ENCODE measurements at places on chromosomes 2 and 18.

DNA sequence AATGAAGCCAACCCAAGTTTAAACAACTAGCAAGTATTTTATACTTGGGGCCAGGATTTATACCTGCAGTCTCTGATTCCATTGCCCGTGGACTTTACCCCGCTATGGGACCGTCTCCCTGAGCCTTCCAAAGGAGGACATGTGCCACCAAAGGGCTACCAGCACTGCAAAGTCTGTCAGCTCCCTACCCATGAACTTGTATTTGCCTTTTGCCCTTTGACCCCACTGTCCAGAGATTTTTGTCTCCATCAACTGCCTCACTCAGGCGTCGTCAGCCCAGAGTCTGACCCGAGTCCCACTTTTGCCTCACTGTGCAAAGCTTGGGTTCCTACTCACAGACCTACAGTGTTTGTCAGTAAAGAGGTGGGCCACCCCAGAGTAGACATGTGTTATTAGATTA lies 40.6 kb downstream of the B3GNT2 start:
- no peak for DNase-seq

DNA sequence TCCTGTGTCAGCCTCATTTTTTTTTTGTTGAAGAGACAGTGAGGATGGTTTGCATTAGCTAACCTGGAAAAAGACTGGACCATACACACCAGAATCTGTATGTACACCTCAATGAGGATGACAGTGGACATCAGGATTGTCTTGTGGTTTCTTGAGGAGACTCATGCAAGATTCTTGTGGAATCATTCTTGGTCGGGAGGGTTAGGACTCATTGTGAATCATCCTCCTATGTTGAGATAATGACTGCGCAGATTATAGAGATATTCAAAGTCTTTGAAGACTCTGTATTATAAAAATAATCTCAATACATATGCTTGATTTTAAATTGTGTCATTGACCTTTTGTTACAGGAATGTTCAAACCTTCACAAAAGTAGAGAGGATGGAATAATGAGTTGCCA lies 49.1 kb upstream of the DOCK10 start:
- DNase-seq = peak; percentile 80

- no peak for DNase-seq
These were observed 11.6 kb downstream of the KLHL14 start for GRCh38 chr18:32761231-32761630.

DNA sequence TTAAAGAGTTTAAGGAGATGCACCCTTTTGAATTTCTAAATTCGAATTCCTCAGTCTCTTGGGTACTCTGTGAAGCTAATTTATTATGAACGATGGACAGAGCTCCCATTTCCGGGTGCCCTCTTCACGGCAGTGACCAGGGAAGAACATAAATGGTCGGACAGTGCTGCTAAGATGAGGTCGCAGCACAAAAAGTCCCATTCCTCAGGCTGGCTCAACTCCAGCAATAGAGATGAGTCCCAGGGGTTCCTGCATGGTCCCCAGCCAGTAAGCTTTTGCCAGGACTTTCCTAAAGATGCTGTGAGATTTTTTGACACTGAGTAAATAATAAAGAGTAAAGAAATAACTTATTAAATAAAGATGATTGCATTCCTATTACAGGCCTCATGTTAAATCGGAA lies 43.0 kb upstream of the STK39 start:
- no peak for DNase-seq

- DNase-seq = no peak
These were observed 108.6 kb downstream of the EHBP1 start for GRCh38 chr2:62814123-62814522.

DNA sequence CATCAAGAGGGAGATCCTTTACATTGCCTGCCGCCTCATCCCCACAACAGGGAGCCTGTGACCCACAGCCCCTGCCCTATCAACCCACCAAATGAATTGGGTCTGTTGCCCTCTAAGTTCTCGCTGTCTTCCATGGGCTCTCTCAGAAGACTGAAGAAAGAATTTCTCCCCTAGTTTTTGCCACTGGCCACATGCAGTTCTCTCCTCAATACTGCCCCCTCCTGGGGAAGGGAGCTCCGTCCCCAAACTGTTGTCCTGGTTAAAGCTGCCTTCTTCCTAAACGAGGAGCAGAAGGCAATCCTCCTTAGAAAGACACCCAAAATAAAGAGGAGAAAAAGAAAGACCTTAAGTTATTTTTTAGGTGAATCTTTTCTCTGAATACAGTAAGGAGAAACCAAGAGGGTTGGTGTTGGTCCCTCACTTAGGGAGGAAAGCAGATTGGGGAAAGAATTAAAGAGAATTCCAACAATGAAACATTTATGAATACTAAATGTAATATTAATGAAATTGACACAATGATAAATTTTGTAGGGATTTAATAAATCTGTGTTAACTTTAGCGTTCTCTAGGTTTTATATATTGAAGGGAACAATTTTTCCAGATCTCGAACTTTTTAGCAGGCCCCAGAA lies 31.1 kb upstream of the SATB2 start:
- DNase-seq = peak; percentile 26

DNA sequence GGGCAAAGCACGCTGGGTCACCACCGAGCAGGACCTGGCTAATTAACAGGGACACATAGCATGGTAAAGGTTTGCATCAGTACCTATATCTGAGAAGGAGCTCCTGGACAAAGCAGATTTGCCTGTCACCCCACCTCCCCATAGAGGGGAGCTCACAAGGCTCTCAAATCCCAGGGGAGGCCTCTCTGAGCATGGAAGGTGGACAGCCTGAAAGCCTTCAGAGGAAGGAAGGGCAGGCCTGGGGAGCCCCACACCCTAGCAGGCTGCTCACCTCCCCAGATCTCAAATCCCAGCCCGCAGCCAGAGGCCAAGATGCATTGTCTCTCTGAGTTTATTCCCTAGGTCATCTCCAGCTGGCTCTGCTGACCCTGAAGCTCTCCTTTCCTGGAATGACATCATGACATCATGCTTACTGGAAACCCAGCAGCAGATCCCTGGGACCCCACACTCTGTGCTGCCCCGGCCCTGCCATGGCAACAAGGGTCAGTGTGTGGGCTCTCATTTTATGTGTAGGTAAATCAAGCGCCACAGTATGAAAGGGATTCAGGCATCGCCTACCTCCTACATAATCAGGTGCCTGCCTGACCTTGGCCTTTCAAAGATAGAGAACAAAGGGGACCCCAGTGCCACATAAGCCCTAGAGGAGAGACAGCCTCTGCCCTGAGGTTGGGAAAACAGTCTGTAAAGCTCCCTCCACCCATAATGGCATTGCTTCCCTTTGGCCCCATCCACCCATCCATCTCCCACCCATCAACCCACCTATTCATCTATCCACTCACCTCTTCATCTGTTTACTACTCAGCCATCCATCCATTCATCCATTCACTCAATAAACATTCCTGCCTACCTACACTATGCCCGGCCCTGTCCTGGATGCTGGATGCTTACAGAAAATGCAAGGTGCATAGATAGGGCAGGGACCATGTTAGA lies 15.7 kb upstream of the TEX51 start:
- no peak for DNase-seq

- no peak for DNase-seq
These were observed 32.6 kb upstream of the LPIN1 start for GRCh38 chr2:11713815-11714214.

- DNase-seq = no peak
These were observed 113.5 kb downstream of the NDUFA10 start for GRCh38 chr2:239911641-239912071.

- no peak for DNase-seq
These were observed 79.0 kb upstream of the CABLES1 start for GRCh38 chr18:23056315-23056714.

GRCh38 chr2:133109772-133110171 lies 439.8 kb upstream of the LYPD1 start:
- no peak for DNase-seq

- no peak for DNase-seq
These were observed 31.9 kb downstream of the TFCP2L1 start for GRCh38 chr2:121253021-121253673.

DNA sequence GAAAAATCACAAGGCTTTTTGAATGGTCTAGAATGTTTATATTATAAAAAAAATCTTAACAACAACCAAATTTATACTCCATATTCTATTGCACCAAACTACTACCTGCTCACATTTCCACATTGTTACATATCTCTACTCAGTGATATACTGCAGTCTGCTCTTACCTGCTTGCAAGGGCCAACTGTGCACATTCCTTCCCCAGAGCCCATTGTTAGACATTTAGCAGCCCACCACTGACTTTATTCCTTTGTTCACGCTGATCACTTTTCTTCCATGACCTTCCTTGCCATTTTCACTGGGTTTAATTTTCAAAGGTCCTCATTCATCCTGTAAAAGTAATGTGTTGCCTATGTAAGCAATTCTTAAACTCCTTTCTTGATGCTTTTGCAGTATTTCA lies 109.7 kb upstream of the KCNJ3 start:
- no peak for DNase-seq

GRCh38 chr2:76953733-76954347 lies 568.3 kb downstream of the LRRTM4 start:
- DNase-seq = peak; percentile 1

- DNase-seq = no peak
These were observed 676 bp downstream of the KLHL23 start for GRCh38 chr2:169734169-169734847.

DNA sequence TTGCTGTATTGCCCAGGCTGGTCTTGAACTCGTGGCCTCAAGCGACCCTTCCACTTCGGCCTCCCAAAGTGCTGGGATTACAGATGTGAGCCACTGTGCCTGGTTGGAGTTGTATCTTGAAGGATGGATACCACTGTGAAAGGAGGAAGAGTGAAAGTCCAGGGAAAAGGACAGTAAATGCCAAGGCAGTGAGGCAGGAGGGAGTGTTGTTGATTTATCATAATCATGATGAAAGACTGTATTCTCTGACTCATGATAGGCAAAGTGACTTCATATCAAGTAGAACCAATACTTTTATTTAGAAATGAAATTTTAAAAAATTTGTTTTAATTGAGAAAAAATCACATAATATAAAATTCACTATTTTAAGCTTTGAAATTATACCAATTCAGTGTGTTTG lies 162.3 kb downstream of the ARHGAP28 start:
- DNase-seq = no peak

DNA sequence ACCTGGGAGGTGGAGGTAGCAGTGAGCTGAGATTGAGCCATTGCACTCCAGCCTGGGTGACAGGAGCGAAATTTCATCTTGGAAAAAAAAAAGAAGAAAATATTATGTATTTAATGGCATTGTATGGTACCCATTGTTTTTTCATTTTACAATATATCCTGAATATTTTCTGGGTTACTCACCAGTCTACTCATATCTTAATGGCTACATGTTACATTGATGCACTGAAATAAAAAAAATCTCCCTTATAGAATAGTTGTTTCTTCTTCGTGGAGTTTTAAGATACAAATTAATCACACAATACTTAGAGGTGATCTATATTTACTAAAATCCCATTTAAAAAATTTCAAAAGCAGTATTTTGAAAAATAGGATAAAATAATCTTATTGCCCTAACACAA lies 66.3 kb upstream of the XPO1 start:
- DNase-seq = no peak

- DNase-seq = no peak
These were observed 1074.7 kb downstream of the TSN start for GRCh38 chr2:122830157-122830556.

DNA sequence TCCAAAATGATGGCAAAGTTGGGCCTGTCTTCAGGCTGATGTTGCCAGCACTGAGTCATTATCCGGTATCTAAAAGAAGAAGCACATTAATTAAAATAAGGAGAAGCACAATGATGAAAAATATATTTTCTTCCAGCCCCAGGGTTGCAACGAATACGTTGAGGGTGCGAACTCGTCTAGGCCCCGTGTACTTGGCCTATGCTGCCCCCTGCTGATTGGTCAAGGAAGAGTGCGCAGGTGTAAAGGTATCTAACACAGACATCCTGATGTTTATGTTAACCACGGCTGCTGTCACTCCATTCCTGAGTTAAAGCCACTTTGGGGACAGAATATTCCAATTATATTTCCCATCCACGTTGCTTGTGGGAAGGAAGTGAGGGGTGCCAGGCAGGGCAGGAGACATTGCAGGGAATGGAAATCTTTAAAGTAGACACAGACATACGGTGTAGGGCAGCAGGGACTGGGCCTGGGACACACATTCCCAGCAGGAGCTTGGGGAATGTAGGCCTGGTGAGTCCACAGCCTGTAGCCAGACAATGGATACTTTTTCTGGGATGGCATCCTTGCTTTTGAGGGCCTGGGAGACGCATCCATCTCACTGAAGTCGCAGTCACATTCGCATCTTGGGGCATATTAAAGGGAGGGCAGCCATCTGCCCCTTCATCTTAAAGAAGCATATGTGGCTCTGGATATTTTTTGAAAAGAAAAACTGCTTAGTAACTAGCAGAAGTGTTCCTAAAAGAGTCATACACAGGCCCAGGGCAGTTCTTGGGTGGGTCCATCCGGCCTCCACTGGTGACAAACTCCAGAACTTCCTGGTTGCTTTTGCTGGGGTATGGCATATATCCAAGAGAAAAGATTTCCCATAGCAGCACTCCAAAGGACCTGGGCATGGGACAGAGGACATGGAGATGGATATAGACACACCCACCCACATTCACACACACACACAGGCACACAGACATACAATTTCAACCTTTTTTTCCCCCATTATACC lies 81.9 kb downstream of the CLIP4 start:
- peak; percentile 18 for DNase-seq

DNA sequence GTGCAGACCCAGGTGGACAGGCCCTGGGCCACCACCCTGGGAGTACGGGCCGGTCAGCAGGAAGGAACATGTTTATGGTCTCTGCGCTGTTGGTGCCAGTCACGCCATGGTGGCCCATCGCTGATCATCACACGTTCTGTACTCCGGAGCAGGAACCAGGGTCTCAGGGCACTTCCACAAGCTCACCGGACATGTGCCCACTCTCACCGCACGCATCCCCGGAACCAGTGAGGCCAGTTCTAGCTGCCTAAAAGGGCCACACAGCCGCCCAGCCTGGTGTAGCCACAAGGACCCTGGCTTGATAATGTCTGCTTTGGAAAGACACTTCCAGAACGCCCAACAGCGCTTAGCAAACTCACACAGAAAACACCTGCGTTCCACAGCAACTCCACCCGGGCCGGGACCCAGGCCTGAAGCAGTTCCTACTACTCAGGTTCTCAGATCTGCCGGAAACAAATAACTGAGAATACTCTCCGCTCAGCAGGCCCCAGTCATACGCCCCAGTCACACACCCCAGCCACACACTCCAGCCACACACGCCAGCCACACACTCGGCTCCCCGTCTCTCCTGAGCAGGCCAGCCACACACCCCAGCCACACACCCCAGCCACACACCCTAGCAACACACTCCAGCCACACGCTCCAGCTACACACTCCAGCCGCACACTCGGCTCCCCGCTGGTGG lies 123.3 kb downstream of the HDAC4 start:
- no peak for DNase-seq

DNA sequence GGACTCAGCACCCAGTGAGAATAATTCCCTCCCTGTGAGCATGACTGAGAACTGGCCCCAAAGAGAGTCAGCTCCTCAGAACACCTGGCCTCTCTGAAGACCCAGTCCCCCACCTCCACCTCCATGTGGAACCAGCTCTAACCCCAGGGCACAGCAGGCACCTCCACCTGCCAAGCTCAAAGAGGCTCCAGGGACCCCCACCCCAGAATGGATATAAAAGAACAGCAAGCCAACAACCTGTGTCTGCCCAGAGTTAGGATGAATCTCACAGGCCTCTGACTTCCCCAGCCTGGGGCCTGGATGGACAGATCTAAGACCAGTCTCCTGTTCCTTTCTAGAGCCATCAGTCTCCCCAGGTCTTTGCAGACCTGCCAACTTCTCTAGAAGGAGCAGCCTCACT lies 498.5 kb downstream of the EIPR1 start:
- DNase-seq = no peak

All from AG04450 (cell line).